ENCODE measurements at places on chromosomes 4 and X.

DNA sequence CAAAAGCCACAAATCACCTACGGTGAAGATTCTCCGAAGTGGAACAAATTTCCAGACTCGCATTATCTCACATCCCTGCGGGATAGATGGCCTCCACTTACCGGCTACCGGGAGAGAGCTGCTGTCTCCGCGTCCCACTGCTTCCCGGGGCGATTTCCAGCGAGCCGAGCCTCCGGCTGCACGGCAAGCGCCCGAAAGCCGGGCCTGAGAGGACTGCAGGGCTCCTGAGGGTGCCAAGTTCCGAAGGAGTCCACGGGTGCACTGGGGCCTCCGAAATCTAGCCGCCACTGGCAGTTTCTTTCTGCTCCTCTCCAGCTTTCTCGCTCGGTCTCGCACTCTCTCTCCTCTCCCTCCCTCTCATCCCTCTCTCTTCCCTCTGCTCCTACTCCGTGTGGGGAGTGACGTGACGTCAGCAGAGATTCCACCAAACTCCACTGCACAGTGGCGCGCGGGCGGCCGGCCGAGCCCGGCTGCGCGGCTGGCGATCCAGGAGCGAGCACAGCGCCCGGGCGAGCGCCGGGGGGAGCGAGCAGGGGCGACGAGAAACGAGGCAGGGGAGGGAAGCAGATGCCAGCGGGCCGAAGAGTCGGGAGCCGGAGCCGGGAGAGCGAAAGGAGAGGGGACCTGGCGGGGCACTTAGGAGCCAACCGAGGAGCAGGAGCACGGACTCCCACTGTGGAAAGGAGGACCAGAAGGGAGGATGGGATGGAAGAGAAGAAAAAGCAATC lies 14.0 kb upstream of the PITX2 start:
- no peaks in the 10 kb centered on the region for H3K36me3 ChIP-seq
- no peak overlapping the region for H3K27ac ChIP-seq
- H3K27me3 ChIP-seq = peaks cover 59% of the 10 kb centered on the region
- peaks cover 1% of the 10 kb centered on the region for H3K4me1 ChIP-seq
- DNase-seq = no peak

- no peaks in the 10 kb centered on the region for H3K4me1 ChIP-seq
- no peak for DNase-seq
- H3K27ac ChIP-seq = no peak overlapping the region
- H3K4me3 ChIP-seq = no peak overlapping the region
- peaks cover 3% of the 10 kb centered on the region for H3K27me3 ChIP-seq
- peaks cover 5% of the 10 kb centered on the region for H3K36me3 ChIP-seq
Observed at GRCh38 chr4:109616243-109616642, 56.2 kb downstream of the MCUB start.

- H3K4me1 ChIP-seq = no peaks in the 10 kb centered on the region
- DNase-seq = no peak
- no peaks in the 10 kb centered on the region for H3K36me3 ChIP-seq
- H3K27me3 ChIP-seq = no peaks in the 10 kb centered on the region
Observed at GRCh38 chr4:180028682-180029081, 2214.5 kb upstream of the TENM3 start.

DNA sequence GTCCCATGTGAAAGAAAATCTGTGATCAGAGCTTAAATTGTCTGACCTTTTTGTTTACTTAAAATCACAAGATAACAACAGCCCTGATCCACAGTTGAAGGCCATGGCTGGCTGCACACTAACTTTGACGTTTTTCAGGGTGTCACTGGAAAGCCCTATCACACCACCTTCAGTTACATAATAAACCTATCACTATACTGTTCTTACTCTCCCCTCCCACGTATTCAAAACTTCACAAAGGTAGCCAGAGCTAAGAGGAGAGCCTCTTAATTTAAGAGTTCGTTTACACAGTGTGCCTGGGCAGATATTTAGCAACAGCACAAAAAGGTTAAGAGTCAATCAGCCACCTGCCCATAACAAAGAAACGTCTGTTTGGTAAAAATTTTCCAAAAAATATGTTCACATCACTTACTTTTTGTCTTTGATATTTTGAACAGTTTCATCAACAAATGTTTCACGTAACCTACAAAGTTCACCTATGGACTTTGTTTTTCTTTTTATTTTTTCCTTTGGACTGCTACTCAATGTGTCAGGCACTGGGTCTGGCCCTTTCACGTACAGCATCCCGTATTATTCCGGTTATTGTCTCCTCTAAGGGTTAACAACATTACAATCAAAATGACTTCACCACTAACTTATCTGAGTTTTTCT lies 25.0 kb downstream of the RFC1 start:
- H3K27me3 ChIP-seq = no peaks in the 10 kb centered on the region
- peaks cover 10% of the 10 kb centered on the region for H3K4me1 ChIP-seq
- H3K4me3 ChIP-seq = no peak overlapping the region

DNA sequence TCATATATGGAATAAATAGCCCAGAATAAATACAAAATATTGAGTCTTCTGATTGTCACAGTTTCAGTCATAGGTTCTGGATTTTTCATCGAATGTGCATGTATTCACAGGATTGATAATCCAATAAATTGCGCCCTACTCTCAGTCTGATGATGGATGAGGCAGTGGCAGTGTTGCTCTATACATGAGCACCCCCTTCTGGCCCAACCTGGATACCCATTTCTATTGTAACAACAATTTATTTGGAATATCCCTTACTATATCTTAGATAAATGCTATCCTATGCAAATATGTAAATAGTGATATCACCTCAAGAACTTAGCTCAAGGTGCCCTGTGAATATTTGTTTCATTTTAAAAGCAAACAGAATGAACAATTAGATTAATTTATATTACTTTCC lies 733.7 kb upstream of the PABPC4L start:
- no peaks in the 10 kb centered on the region for H3K36me3 ChIP-seq
- H3K4me1 ChIP-seq = no peaks in the 10 kb centered on the region
- no peak overlapping the region for H3K27ac ChIP-seq
- DNase-seq = no peak

DNA sequence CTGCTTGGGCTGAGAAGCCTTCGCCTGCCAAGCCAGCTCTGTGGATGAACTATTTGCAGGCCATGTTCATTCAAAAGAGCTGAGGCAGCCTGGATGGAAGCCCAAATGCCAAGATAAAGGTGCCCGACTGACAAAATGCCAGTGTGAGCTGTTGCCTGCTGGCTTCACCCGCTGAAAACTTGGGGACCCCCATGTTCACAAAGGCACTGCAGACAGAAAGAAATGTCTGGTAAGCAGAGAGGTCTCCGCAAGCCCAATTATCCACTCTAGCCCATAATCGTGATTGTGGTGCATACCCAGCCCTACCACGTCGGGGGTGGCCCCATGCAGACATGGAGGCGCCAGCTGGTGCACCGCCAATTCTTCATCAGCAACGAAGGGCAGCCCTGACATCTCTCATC lies 13.0 kb upstream of the SMIM20 start:
- H3K4me1 ChIP-seq = no peaks in the 10 kb centered on the region
- H3K4me3 ChIP-seq = no peak overlapping the region
- H3K27ac ChIP-seq = no peak overlapping the region

DNA sequence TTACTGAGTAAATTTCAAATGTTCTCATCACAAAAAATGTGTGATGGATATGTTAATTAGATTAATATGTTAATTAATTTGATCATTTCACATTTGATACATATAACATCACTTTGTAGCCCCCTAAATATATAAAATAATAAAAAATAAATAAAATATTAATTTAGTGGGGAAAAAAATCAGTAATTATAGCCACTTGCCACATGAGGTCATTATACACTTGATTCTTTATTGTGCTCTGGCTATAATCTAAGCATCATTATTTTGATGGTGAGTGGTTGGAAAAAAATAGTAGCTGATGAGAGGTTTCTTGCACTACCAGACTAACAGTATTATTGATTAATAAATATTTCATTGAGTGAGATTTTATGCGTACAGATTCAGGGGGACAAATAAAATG lies 57.4 kb downstream of the DCK start:
- no peak overlapping the region for H3K27ac ChIP-seq
- peaks cover 4% of the 10 kb centered on the region for H3K36me3 ChIP-seq

DNA sequence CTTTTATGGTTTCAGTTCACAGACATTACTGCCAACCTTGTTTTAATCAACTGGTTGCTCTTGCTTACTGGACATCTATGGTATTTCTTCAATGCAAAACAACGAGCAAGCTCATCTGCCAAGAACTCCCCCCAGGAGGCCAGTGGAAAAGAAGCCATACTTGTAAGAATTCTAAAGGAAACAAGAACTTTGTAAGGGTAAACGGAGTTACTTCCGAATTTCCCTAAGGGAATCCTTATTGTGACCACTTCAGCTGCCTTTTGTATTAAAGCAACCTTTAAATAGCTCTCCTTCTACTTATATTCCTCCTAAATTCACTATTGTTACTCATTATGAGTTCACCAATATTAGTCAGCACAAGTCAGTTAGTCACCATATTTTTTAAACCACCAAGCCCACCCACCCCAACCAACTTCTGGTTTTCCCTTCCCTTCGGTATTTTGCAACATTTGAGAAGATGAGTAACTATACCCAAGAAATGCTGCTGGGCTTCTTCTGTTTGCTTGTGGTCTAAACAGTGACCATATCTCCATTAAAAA lies 602.8 kb upstream of the DIPK2B start:
- H3K4me3 ChIP-seq = no peak overlapping the region
- peaks cover 7% of the 10 kb centered on the region for H3K27me3 ChIP-seq
- H3K4me1 ChIP-seq = peaks cover 20% of the 10 kb centered on the region
- DNase-seq = no peak

DNA sequence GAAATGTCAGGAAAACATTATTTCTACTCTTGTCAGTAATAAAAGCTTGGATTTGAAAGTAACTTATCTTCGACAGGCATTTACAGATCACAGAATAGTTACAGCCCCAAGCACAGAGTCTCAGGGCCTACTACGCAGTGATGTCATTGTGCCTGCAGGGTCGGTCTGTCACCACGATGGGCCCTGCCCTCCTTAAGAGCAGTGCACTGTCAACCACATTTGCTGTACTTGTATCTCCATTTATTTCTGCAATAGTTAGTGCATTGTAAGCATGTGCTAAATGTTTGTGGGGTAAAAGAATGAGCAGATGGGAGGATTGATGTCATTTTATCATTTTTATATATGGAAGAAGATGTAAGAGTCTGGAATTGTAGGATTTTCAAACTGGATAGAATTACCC lies 13.6 kb upstream of the CCKAR start:
- peaks cover 5% of the 10 kb centered on the region for H3K27me3 ChIP-seq
- no peak for DNase-seq
- no peaks in the 10 kb centered on the region for H3K36me3 ChIP-seq

DNA sequence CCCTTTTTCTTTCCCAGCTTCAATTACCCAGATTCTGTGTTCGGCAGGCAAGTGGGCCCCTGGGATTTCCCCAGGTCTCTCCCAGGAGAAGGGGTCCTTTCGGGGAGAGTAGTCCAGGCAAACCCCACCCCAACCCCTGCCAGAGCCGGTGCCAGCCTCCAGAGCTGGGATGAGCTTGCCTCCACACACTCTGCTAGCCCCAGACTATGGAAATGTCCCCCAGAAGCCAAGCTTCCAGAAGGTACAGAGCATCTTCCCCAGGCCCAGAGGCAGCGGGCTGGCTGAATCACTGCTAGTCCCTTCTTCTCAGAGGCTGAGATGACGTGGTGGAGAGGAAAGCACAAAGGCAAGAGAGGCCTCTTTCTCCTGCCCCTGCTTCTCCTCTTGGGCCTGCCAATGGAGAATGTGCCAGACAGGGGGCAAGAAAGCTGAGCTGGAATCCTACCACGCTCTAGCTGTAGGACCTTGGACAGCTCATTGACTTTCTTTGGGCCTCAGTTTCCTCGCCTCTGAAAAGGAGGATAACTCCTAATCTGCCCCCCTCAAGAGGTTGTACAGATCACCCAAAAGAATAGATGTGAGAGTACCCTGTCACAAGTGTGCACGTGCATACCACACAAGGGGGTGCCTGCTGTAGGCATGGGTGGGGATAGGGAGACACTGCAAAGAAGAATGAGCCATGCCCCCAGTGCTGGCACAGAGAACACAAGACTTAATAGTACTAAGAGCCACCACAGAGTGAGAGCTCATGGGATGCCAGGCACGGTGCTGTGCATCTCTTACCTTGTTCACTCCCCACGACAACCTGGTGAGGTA lies 2.1 kb downstream of the SASH3 start:
- H3K27me3 ChIP-seq = peaks cover 37% of the 10 kb centered on the region
- H3K4me1 ChIP-seq = peaks cover 86% of the 10 kb centered on the region
- no peak for DNase-seq
- H3K36me3 ChIP-seq = peaks cover 53% of the 10 kb centered on the region

GRCh38 chr4:106058921-106059320 lies 163.7 kb downstream of the NPNT start:
- DNase-seq = no peak
- H3K4me1 ChIP-seq = no peaks in the 10 kb centered on the region
- no peak overlapping the region for H3K27ac ChIP-seq
- H3K27me3 ChIP-seq = peaks cover 5% of the 10 kb centered on the region
- H3K4me3 ChIP-seq = no peak overlapping the region
- peaks cover 16% of the 10 kb centered on the region for H3K36me3 ChIP-seq

DNA sequence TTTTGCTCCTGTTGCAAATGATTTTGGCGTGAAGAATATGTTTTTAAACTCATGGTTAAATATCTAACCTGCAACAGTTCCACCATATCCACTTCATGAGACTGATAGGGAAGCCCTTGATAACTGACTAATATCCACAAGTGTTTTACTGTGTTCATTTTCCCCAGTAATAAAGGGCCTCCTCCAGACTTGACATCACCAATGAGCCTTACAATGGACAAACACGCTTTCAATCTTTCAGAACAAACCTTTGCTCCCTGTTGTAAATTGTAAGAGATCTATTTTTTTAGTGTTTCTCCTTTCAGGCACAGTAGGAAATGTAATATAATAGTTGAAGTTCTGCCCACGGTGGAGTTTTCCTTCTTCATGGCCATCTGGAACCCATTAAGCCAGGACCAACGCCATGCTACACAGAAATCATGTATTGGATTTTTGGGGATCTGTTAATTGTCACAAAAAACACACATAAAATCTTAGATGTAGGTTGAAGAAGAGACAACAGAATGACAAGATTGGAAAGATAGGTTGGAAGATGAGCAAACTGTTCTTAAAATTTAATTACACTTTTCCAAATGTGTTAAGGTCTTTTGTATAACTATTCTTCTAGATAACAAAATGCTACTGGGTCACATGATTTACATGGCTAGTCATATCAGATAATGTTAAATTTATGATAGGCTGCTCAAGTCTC lies 1030.1 kb downstream of the FSTL5 start:
- no peaks in the 10 kb centered on the region for H3K36me3 ChIP-seq
- H3K27me3 ChIP-seq = peaks cover 2% of the 10 kb centered on the region
- no peaks in the 10 kb centered on the region for H3K4me1 ChIP-seq
- no peak overlapping the region for H3K4me3 ChIP-seq

DNA sequence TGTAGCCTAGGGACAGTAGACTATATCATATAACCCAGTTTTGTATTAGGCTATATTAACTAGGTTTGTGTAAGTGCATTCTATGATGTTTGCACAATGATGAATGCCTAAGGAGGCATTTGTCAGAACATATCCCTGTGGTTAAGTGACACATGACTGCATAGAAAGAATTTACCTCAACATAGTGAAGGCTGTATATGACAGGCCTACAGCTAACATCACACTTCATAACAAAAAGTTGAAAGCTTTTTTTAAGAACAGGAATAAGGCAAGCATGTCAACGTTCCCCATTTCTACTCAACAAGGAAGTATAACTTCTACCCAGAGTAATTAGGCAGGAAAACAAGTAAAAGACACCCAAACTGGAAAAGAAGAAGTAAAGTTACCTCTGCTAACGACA lies 165.9 kb upstream of the NDST4 start:
- H3K27me3 ChIP-seq = no peaks in the 10 kb centered on the region
- H3K27ac ChIP-seq = peak overlapping the region; percentile 81
- H3K36me3 ChIP-seq = no peaks in the 10 kb centered on the region
- DNase-seq = no peak
- H3K4me1 ChIP-seq = peaks cover 34% of the 10 kb centered on the region
- H3K4me3 ChIP-seq = no peak overlapping the region
